Effector CD4-positive, alpha-beta T cell (primary cell): ENCODE measurements at places on chromosomes 13 and 19.

DNA sequence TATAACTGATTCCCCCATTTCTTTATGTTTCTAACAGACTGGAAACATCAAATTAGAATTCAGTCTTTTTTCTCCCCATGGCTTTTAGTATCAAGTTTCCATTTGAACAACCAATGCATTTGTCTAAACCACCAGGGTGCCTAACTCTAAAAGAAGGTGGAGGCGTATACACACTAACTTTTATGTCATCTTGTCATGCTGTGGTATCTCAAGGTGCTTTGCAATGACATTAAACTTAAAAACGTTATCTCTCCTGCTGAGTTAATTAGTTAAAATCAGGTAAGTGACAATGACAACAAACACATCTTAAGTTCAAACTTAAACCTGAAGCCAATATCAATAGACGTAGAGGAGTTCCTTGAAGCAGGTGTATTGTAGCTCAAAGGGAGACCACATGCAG lies 1001.7 kb downstream of the PCDH17 start:
- no peak for DNase-seq

GRCh38 chr19:1042689-1043511 lies 3.0 kb downstream of the ABCA7 start:
- no peak for DNase-seq

DNA sequence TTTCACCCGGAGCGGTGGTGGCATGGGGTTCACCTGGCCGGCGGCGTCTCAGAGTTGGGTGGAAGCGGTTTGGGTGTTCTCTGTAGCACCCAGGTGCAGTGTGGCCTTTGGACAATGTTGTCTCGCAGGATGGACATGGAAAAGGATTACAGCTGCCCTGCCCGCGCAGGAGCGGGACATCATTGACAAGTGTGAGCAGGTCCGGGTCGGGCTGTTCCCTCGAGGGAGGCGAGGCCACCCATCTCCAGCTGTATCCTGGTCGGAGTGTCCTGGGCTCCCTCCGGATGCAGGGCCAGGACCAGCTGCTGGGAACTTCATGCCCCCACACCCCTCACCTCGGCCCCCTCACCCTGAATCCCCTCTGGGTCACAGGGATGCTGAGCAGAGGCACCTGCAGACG lies 7.8 kb upstream of the ZNF14 start:
- no peak for DNase-seq

DNA sequence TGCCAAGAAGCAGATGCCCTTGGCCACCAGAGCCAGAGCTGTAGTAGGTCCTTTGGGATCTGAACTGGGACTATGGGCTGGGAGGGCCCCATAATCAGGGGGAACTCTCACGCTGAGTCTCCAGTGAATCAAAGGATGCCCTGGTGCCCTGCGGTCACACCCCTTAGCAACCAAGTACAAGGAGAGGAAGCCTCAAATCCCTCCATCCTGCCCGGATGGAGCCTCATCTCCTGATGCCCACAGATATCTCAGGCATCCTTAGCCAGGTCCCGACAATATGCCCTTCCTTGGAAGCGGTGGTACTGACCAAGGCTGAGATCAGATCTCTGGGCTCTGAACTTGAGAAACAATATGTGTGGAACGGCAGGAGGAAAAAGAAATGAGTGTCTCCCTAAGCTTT lies 1.7 kb downstream of the PLEKHA4 start:
- no peak for DNase-seq

DNA sequence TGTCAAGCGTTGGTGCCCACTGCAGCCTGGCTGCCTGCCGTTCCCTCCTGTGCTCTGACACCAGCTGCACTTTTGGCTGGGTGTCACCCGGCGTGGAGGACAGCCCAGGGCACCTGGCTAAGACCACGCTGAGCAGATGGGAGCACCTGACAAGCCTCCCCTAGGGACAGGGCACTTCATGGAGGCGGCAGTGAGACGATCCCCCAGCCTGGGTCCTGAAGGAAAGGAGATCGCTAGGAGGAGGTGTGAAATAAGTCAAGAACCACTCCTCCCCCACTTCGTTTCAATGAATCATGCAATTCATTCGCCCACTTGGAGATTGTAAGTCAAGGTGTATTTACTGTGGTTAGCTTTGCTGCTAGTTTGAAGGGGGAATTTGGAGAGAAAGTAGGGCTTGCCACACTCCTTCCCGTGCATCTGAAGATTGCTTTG lies 38.8 kb downstream of the VSTM2B start:
- DNase-seq = no peak

- DNase-seq = no peak
Measured at GRCh38 chr13:43258771-43259170, 235.4 kb downstream of the DNAJC15 start.

GRCh38 chr13:32409561-32410421 lies 18.1 kb downstream of the N4BP2L1 start:
- no peak for DNase-seq

DNA sequence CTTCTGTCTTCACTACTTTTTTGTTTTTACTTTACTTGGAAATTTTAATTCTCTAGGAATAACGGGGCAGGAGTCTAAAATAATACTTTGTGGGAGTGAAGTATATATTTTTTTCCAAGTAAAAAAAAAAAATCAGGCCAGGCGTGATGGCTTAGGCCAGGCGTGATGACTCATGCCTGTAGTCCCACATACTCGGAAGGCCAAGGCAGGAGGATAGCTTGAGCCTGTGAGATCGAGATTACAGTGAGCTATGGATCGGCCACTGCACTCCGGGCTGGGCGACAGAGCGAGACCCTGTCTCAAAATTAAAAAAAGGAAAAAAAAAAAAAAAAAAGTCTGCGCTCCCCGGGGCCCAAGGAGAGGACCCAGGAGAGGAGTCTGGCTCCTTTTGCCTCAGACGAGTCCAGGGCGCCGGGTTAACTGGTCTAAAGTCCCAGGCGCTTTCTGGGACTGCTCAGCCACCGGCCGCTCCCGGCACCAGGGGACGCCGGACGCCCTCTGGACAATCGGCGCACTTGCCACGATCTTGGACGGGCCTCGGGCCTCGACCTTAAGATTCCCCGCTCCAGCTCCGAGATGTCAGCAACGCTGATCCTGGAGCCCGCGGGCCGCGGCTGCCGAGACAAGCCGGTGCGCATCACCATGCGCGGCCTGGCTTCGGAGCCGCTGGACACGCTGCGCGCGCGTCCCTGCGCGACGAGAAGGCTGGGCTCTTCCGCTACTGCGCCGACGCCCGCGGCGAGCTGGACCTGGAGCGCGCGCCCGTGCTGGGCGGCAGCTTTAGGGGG lies 2.7 kb upstream of the ZFP82 start:
- no peak for DNase-seq

DNA sequence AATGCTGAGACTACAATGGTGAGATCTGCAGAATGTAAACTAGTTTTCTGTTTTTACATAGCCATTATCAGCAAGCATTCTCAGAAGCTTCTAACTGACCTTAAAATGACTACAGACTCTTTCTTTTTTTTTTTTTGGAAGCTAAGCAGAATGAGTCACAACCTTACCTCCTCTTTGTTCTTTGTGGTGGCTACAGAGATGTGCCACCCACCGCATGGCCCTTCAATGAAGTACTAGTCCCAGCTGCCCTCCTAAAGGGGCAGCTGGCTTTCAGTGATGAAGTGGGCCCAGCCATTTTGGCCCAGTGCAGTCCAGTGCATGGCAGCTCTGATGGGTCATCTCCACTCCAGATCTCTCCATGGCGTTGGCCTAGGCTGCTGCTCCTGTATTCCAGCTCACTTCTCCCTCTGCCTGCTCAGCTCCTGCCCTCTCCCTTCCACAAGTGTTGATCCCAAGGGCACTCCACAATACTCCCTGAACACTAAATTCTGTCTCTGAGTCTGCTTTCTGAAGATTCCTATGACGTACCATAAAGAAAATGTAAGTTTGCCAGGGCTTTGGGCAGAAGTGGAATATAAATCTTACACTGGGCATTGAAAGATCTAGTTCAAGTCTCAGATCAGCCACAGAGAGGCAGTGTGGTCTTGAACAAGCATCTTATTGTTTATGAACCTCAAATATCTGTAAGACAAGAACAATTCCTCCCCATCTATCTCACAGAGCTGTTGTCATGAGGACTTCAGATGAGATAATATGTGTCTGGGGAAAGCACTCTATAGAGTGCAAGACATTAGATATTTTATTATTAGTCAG lies 85.6 kb downstream of the RXFP2 start:
- DNase-seq = no peak

- DNase-seq = no peak
Measured at GRCh38 chr19:13794398-13794756, 866 bp upstream of the ZSWIM4 start.

GRCh38 chr13:90232291-90232690 lies 1115.2 kb upstream of the MIR17HG start:
- no peak for DNase-seq

- DNase-seq = no peak
Measured at GRCh38 chr19:54189145-54189734, at the start of gene MBOAT7. Gene MBOAT7 (minus strand): TSS chr19:54189580. CDS start chr19:54188508, 1,072 bp downstream.

- no peak for DNase-seq
Measured at GRCh38 chr19:33306853-33307792, 4.8 kb upstream of the CEBPA start.

DNA sequence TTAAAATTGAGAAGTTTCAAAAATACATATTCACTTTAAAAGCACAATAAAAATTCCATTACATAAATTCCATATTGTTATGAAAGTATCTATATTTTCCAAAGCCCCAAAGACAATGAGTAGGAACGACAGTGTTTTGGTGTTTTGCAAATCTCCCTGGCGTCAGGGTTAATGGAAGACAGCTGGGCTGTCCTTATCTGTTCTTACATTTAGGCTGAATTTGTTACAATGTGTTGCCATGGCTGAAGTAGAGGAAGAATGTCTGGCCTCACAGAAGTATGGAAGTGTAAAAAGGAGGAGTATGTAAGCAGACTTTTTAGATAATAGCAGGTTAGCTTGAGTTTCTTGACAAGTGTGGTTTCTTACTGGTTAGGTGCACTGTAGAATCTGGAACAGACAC lies 124.4 kb upstream of the SPATA13 start:
- DNase-seq = no peak

- no peak for DNase-seq
Measured at GRCh38 chr19:42129399-42130253, 2.6 kb downstream of the POU2F2 start.

DNA sequence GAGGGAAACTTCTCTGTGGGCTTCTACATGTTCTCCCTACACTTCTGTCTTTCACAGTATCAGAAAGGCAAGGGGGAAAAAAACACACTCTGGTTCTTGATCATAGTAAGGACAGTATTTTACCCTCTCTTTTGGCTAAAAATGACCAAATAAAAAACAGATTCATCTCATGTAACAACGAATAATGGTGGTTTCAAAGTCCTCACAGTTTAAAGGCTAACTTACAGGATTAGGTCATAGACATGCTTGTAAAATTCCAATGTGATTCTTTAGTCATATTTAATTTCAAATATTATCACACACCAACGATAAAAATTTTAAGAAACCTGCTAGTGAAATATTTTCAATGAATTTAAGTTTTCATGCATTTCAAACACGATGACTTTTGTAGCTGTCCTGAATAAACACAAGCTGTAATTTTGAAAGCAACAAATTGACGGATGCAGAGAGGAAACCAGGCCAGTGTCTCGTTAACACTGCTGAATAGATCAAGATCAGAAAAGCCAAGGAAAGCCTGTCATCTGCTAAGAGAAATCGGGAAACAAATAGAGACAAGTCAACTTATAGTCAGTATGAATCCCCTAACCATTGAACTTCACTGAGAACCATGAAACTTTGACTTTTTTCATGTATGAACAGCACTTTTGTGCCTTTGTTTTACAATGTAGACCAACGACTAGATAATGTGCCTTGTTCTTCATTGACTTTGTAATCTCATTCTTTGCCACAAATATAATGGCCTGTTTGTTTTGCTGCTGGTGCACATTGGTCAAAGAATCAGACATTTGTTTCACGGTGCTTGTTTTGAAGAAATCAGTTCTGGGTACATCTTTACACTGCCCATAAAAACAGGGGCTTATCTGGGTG lies 22.0 kb downstream of the MBNL2 start:
- DNase-seq = no peak

DNA sequence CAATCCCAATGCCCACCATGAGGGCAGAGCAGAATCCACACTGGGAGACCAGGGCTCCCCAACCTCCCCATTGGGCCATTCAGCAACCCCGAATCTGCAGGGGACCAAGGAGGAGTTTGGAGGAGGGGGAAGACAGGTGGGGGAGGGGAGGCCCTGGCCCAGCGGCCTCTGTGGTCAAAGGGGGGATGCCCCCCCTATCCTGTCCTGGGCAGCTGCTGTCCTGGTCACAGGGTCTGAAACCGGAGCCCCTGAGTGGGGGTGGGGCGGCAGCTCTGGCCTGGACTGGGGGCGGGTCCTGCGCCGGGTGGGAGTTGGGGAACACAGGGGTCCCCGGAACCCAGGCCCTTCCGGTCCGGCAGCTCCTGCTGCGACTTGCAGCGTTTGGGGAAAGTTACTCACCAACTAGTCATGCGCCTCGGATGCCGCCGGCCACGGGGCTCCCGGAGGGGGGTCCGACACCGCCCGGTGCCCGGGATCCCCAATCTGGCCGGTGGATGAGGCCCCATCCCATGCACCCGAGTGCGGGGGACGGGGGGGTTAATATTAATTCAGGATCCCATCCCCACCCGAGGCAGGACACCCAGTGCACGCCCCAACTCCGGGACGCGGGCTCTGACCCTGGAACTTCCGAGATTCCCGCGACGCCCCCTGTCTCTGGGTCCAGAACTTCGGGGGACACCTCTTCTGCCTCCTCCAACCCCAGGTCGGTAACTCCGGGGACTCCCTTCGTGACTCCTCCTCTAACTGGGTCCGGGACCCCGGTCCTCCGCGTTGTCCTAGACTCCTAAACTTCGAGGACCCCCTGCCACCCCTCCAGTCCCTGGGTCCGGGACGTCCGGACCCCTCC lies 872 bp downstream of the HOMER3 start:
- no peak for DNase-seq

GRCh38 chr19:24059563-24060295 lies 27.3 kb upstream of the ZNF254 start:
- no peak for DNase-seq

- DNase-seq = peak; percentile 3
Measured at GRCh38 chr13:28100150-28101121, at the start of gene FLT3. Gene FLT3 (minus strand): TSS chr13:28100576. CDS start chr13:28100510, 66 bp downstream.

- no peak for DNase-seq
Measured at GRCh38 chr19:51794885-51795490, at the start of gene FPR3. Gene FPR3 (plus strand): TSS chr19:51795157. CDS start chr19:51823749, 28,592 bp downstream.

- DNase-seq = no peak
Measured at GRCh38 chr13:40814803-40815202, 25.4 kb downstream of the SLC25A15 start.

- DNase-seq = no peak
Measured at GRCh38 chr19:55287361-55288079, 3.7 kb downstream of the BRSK1 start.

DNA sequence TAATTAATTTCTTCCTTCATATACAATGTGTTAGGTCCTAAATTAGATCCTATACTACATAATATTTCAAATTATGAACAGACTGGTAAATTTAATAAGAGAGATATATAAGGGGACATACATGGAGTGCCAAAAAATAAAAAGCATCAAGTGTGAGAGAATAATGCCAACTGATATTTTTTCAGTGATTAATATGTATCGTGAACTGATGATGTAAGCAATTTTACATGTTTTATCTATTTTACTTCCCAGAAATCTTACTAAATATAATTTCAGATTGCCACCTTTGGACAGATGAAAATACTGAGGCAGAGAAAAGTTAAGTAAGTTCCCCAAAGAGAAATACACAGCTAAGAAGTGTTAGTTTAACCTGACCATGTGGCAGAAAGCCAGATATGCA lies 870.8 kb downstream of the SLITRK5 start:
- DNase-seq = no peak
